ENCODE measurements at places on chromosomes 3 and 15.

DNA sequence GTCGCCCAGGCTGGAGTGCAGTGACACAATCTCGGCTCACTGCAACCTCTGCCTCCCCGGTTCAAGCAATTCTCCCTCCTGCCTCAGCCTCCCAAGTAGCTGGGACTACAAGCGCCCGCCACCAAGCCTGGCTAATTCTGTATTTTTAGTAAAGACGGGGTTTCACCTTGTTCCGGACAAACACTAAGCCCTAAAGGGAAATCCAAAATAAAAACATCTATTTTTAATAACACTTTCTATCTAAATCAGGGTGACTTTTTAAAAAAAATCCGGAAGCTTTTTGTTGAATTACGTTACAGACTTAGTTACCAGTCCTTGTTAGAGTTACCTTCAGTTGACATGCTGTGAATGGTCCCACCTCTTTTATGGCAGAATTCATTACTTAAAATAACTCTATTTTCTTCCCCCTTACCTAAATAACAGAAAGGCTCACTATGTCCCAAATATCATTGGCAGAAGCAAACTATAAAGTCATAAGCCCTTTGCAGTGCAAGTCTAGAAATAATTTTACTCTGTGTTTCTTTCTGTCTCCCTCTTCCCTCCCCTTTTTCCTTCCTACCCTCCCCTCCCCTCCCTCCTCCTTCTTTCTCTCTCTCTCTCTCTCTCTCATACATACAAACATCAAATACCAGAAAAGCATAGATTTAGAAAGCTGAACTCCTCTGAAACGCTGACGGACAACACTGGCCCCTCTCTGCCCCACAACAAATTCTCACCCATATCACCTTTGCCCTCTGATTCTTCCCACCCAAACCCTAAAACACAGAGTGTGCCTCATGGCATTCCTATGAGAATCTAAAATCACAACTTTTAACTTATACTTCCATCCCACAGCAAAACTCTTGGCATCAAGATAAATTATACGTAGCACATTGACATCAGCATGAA is 18.3 kb downstream of the THBS1 start:
- DNase-seq = no peak

DNA sequence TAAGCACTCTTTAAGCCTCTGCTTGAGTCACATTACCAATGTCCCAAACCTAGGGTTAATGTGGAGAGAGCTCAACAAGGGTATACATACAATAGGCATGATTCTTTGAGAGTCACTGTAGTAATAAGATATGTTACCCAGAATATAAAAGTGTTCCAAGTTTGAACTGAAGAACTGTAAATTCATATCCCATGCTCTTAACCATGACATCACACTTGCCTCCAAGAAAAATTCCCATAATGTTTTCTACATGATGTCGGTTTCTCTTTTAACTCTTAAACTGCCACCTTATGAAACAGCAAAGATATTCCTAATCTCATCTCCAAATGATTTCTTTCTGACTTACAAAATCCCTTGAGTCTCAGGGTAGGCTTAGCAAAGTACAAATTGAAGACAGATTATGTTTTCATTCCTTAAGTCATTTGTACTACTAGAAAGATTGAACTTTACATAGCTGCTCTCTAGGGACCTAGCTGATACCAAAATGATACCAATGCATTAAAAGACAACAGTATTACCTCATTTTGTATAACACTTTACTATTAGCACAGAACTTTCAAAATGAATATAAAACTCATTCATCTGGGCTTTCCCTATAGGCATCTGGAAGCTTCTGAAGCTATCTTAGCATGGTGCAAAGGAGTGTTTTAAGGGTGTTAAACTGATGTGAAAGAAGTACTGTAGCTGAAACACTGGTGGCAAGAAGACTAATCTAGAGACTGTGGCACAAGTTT is 127.1 kb downstream of the KCNMB2 start:
- no peak for DNase-seq

DNA sequence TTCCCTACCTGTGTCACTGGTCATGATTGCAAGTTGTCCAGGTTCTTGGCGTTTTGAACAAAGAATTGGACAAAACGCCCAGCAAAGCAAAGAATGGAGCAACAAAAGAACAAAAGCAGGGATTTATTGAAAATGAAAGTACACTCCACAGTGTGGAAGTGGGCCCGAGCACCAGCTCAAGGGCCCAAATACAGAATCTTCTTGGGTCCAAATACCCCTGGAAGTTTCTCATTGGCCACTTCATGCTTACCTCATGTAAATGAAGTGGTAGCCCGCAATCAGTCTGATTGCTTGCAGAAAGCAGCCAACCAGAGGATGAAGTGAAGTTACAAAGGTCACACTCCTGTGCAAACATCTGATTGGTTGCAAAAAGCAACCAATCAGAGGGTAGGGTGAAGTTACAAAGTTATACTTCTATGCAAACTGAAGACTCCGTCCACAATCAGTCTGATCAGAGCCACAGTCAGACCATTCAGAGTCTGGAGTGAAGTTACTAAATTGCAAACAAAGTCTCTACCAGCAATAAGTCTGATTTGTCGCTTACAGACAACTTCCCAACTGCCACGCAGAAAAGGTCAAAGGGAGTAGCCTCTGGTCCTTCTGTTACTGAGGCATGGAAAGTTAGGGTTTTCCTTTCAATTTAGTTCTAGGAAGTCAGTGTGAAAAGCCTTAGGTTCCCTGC is 8.3 kb upstream of the TM4SF1 start:
- DNase-seq = no peak

DNA sequence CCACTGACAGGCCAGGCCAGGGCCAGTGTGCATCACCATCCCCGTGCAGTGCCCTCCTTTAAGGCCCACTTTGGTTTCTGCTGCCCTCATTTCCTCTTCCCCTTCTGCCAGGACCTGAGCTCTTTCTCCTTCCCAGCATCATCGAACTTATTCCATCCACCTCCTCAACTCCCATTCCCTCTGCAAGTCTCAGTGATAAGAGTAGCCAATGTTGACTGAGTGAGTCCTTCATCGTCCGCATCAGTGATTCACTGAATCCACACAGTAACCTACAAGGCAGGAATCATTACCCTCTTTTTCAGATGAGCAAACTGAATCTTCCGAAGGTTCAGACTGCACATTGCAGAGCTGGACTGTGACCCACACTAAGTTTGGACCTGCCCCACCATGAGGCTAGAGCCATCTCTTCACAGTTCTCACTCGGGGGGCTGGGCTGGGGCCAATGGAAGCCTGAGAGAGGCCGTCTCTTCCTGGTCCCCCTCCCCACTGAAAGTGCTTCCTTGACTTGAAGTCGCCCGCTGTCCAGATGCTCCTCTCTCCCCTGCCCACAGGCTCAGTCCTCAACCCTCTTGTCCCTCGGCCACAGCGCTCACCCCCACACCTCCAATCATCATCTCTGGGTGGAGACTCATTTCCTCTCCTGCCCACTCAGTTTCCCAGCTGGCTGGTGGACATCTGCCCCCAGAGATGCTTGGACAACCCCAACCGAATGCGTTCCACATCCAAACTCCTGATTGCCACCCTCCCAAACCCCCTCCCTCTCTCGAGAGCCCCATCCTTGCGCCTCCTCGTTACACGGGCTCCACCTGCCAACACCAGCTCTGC is 15.2 kb upstream of the ANPEP start:
- DNase-seq = no peak

DNA sequence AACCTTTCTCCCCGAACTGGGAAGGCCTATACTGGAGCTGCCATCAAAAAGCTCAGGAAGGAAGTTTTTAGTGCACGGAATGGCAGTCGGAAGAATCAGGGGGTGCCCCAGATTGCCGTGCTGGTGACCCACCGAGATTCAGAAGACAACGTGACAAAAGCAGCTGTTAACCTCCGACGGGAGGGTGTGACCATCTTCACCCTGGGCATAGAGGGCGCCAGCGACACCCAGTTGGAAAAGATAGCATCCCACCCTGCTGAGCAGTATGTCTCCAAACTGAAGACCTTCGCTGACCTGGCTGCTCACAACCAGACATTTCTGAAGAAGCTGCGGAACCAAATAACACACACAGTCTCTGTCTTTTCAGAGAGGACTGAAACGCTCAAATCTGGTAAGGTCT is 48.2 kb downstream of the COL6A6 start:
- DNase-seq = no peak

DNA sequence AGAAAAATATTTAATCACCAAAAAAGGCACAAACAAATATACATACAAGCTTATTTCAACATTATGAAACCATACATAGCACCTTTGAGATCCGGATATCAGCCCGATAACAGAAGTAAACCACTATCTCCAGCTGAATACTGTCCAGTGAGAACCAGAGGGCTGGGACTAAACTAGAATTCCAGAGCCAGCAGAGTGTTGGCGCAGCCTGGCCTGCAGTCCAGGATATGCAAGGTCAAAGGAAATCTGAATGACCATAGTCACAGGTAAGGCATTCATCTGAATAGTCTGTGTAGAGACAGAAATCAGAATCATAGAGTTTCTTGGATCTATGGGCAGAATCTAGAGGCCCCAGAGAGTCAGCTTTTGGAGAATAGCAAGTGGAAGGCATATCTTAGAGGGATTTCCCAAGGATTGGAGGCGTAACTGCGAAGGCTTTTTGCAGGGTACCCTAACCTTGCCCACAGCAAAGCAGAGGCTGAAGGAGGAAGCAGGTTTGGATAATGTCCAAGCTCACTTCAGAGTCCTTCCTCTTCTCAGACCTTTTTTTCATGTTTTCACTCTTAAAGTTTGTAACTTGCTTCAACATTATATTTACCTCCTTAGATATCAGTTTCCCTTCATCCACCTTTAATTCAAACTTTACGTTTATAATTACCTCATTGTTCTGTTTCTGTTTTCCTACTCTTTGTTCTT is 32.5 kb upstream of the TP63 start:
- DNase-seq = no peak

DNA sequence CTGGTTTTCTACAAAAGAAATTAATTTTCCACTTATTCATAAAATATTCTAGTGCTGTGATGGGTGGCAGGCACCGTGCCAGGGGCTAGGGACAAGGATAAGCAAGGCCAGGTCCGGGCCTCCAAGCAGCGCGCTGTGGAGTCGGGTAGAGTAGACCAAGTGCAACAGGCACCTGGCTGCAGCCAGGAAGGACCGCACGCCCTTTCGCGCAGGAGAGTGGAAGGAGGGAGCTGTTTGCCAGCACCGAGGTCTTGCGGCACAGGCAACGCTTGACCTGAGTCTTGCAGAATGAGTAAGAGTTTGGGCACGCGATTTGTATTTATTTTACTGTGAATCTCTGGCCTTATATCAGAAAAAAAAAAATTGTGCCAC is at the start of gene CASR:
CASR (plus strand) TSS at position 148 of the 372 bp plus-strand sequence. CDS start 70,522 bp downstream, outside the sequence.
- peak; percentile 7 for DNase-seq

DNA sequence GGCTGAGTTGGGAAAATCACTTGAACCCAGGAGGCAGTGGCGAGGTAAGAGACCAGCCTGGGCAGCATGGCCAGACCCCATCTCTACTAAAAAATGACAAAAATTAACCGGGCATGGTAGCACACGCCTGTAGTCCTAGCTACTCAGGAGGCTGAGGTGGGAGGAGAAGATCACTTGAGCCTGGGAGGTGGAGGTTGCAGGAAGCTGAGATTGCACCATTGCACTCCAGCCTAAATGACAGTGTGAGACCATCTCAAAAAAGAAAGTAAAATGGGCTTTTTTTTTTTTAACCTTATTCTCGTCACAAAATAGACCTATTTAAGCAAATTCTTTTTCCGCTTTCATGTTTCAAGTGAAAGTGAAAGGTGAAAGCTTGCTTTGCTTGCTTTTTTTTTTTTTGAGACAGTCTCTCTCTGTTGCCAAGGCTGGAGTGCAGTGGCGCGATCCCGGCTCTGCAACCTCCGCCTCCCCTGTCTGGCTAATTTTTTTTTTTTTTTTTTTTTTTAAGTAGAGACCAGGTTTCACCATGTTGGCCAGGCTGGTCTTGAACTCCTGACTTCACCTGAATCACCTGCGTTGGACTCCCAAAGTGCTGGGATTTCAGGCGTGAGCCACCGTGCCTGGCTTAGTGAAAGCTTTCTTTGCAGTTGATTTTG is 3.6 kb downstream of the PDIA3 start:
- DNase-seq = no peak

DNA sequence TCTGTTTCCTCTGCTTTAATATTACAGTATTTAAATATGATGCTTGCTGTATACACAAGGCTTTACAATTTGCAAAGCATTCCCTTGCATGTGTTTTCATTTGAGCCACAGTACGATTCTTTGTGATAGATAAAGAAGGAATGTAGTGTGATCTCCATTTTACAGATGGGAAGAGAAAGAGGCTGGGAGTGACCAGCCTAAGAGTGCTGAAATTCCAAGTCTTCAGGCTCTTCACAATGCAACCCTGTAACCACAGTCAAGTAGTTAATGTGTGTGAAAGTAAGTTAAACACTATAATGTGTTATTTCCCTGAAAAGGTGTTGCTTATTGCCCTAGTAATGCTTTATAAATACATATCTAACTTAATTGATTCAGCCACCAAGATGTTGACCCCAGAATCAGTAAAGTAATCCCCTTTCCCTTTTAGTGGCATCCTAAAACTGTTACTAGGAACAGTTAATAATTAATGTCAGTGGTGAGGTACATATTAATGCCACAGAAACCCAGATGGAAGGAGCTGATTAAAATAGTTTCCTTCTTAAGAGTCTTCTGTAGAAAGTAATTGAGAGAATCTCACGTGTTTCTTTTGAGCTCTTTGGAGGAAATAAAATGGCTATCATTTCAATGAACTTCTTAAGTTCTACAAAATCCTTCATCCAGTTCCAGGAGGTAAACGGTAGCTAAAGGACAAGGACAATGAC is 110.4 kb downstream of the IL12A start:
- DNase-seq = no peak

DNA sequence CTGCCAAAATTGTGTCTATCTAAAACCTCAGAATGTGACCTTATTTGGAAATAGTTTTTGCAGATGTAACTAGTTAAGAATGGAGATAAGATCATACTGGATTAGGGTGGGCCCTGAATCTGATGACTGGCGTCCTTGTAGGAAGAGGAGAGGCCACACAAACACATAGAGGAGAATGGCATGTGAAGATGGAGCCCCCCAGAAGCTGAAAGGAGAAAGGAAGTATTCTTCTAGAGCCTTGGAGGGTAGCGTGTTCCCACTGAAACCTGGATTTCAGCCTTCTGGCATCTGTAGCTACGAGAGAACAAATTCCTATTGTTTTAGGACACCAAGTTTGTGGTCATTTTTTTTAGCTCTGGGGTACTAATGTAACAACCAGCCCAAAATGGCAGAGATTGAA is 423.0 kb upstream of the TPM1 start:
- no peak for DNase-seq

GRCh38 chr3:177282119-177282655 is 84.9 kb upstream of the TBL1XR1 start:
- no peak for DNase-seq

- no peak for DNase-seq
Observed at GRCh38 chr3:55854494-55854893, 367.4 kb upstream of the WNT5A start.
